ENCODE measurements at places on chromosomes 2 and 18.

GRCh38 chr2:98476192-98476868, 31.7 kb downstream of the INPP4A start:
- DNase-seq: no peak

DNA sequence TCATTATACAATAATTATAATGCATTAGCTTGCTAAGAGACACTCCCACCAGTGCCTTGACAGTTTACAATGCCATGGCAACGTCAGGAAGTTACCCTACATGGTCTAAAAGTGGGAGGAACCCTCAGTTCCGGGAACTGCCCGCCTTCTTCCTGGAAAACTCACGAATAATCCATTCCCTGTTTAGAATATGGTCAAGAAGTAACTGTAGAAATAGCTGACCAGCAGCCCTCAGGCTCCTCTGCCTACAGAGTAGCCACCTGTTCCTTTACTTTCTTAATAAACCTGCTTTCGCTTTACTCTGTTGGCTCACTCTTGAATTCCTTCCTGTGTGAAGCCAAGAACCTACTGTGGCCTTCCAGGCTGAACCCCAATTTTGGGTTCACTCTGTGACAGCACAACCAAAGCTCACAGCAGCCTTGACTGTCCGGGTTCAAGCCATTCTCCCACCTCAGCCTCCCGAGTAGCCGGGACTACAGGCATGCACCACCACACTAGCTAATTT, 20.0 kb upstream of the PTPN2 start:
- no peak for DNase-seq

- no peak for DNase-seq
Observed at GRCh38 chr2:223731503-223731902, 105.9 kb downstream of the AP1S3 start.

- no peak for DNase-seq
Observed at GRCh38 chr18:75635096-75635495, 207.6 kb upstream of the SMIM21 start.

DNA sequence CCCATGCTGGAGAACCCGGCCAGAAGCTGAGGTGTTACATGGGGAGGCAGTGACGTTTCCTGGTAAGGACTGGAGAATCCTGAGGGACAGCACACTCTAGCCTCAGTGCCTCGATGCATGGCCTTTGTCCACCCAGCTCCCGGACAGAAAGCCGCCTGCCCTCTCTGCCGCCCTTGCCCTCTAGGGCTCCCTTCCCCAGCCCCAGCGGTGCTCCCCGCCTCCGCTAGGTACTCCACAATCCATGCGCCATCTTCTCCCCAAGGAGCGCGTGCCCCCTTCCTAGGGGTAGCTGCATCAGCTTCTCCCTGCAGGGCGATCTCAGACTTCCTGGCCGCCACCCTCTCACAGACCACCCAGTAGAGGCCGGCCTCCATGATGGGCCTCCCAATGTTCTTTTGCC, 251.6 kb downstream of the TWIST2 start:
- no peak for DNase-seq

GRCh38 chr18:8561123-8561910, 47.9 kb upstream of the RAB12 start:
- DNase-seq: no peak

DNA sequence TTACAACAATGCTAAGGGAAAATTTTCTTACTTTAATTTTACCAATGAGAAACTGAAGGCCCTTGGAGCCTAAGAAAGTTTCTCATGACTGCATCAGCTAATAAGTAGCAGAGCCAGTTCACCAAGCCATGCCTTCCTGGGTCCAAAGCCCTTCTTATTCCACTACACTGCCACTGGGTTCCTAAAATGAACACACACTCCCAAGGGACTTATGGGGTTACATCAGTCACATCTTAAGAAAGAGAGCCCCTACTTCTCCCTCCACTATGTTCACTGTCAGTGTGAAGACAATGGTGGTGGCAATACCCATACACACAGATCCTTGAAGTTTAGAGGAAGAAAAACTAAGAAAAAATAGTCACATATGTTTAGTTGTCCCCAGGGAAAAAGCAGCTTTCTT, 20.6 kb downstream of the MBD2 start:
- DNase-seq: no peak

- no peak for DNase-seq
Observed at GRCh38 chr18:49494660-49495059, 7.6 kb upstream of the C18orf32 start.

DNA sequence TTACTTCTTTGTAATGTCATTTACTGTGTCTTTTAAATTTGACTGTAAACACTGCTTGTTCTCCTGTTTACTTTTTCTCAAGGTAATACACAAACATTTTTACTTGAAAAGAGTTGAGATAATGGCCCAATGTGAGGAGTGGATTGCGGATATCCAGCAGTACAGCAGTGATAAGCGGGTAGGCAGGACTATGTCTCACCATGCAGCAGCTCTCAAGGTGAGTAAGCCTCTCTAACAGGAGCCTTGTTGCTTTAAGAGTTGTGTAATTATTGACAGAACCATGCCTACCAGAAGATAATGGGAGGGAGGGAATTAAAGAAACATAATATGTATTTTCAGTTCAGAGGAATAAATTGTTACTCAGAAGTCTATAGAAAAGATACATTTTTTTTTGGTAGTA, 16.5 kb upstream of the TTC27 start:
- no peak for DNase-seq

GRCh38 chr2:133667085-133667484, 98.8 kb upstream of the NCKAP5 start:
- no peak for DNase-seq

DNA sequence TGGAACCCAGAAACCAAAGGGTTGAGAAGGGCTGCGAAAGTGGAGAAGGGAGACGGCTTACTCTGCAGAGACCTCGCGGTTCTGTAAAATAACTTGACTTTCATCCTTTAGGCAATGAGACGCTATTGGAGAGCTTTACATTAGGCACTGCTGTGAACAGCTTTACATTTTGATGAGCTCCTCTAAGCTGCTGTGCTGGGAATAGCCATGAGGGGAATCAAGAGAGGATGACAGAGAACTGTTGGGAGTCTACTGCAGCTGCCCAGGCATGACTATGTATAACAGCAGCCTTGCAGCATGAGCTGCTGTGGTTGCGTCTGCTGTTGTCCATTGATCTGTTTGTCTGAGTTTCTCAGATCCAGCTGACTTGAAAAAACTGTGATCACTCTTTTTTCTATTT, 310.8 kb upstream of the MAP2 start:
- no peak for DNase-seq

DNA sequence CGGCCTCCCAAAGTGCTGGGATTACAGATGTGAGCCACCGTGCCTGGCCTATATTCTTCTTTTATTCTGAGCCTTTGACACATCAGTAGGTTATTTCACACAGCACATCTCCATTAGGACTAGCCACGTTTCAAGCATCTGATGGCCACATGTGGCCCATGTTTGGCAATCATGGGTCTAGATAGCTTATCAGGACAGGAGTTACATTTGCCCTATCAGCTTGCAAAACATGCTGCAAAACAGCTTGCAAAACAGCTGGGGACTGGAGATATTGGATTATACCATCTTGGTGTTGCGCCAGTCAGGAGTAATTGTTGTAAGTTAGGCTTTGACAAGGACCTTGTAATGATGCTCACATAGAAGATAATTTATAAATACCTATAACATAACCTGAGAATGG, 94.9 kb downstream of the GBX2 start:
- DNase-seq: no peak

DNA sequence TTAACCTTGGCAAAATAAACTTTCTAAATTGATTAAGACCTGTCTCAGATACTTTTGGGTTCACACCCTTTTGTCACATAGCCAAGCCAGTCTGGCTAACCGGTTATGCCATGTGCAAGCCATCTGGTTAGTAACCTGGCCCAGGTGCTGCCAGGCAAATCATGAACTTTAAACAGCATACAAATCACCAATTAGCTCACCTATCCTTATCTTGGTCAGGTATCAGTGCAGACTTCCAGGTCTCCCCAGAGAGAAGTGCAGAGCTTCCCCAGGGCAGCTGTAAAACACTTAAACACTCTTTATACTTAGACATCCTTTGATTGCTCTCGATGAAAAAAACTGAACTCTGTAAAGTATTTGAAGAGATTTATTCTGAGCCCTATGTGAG, 14.9 kb upstream of the MC5R start:
- no peak for DNase-seq

DNA sequence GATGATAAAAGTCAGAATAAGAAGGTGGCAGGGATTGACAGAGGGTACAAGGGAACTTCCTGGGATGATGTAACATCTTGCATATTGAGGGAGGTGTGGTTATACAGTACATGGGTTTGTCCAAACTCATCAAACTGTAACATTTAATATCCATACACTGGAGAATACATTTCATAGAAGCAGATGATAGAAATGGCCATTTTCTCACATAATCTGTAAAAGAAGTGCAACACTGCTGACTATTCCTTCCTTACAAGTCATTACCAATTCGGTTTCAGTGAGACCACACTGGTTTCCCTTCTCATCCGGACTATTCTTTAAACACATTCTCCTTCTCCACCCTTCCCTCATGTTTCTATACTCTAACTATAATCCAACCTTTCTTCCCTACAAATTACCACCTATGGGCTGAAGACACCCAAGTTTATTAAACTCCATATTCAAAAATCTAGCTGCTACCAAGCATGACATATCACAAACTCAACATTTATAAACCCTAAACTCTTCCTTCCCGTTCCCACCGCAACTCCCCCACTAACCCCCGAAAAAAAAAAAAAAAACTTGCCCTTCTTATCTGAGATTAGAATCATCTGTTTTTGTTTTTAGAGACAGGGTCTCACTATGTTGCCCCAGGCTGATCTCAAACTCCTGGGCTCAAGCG, 1.6 kb downstream of the COX7A2L start:
- no peak for DNase-seq

GRCh38 chr2:236711440-236711839, 141.8 kb downstream of the ACKR3 start:
- DNase-seq: no peak

GRCh38 chr2:38496927-38497669, 105.6 kb downstream of the HNRNPLL start:
- no peak for DNase-seq

DNA sequence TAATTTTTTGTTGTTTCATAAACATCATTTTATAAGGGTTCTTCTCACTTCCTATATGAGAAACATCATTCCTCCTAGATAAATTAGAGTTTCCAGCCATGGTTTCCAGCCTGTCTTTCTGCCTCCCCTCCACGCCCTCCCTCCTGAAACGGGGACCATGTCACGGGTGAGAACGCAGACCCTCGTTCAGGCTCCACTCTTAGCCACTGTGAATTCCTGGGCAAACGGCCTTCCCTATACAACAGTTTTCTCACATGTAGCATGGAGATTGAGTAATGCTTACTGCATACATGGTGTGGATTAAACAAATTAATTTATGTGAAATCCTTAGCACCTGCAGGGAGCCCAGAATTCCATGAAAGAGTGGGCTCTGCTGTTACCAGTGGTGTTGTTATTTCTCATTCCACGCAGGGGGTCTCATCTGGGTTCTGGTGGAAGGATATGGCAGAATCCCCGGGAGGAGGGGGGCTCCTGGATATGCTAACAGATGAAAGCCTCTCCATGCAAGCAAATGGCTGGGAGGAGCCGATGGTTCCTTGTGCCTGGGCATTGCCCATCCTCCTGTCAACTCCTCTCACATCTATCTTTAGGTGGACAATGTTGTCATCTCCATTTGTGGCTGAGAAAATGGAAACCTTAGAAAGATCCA, 54.0 kb upstream of the TWIST2 start:
- no peak for DNase-seq

- no peak for DNase-seq
Observed at GRCh38 chr2:127196998-127197397, 23.1 kb downstream of the CYP27C1 start.

DNA sequence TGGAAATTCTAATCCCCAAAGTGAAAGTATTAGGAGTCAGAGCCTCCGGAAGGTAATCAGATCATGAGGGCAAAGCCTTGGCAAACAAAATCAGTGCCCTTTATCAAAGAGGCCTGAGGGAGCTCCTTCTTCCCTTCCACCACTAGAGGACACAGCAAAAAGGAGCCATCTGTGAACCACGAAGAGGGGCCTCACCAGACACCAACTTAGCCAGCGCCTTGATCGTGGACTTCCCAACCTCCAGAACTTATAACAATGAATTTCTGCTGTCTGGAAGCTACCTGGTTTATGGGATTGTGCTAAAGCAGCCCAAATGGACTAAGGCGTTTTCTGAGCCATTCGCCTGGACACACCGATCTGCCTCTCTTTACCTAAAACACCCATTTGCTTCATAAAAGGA, 133.1 kb downstream of the EIPR1 start:
- DNase-seq: no peak

DNA sequence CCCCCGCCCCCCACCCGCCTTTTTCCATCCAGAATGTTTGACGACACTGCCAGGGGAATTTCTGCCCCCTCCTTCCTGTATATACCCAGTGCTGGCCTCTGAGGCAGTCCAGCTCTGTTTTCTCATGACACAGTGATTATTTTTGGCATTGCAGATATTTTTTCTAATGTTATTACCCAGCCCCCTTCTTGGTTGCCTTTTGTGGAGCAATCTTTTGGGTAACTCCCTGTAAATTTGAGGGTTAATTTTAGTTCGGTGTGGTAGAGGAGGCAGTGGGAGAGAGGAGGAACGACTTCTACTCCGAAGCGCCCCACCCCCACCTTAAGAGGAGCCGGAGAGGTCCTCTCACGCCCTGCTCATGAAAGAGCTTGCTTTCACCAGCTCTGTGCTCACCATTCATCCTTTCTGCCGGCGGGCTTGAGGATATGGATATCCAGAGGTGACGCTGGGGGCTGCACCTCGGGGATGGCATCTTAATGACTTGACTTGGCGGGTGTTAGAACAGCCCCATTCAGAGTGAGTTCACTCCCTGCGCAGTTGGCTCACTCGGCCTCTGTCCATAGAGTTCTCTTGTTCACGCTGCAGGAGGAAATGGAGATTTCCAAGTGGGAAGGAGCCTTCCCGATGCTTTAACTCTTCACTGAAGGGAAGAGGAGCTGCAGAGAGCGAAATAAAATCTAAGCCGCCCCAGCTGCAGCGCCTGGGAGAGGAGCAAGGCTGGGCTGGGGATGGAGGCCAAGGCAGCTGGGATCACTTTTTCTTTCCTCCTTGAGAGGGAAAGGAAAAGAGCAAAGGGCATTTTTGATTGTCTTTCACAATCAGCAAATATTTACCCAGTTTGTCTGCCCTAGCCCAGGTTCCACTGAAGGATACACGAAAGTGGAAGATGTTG, 38.4 kb downstream of the EPAS1 start:
- DNase-seq: no peak

DNA sequence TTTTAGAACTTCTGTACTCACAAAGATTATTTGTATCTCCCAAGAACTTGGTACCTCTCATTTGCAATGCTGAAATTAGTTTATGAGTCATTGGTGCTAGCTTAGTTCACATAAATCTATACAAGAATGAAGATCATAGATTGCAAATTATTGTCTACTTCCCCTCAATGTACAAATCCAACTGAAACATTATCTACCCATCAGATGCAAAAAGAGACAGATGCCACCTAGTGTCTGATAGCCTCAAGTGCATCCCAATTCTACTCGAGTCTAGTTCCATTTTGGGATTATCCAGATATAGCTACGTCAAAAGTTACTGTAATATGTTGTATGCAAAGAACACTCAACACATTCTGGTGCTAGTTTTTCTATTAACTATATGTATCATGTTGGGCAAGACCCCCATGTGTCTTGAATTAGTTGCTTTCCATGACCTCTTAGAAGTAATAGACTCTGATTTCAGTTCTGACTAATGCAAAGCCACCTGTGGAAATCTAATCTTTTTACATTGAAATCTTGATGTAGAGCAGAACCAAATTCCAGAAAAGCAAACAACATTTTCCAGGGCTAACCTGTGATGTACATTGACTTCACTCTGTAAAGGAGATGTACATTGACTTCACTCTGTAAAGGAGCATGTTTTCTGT, 210.0 kb downstream of the RBM43 start:
- DNase-seq: no peak
